ENCODE measurements at places on chromosomes 3 and 15.
A peak's percentile ranks its signal among the peaks of the same experiment; 100 is the strongest.

GRCh38 chr15:50209809-50210208 is 27.8 kb downstream of the SLC27A2 start:
- DNase-seq = no peak

DNA sequence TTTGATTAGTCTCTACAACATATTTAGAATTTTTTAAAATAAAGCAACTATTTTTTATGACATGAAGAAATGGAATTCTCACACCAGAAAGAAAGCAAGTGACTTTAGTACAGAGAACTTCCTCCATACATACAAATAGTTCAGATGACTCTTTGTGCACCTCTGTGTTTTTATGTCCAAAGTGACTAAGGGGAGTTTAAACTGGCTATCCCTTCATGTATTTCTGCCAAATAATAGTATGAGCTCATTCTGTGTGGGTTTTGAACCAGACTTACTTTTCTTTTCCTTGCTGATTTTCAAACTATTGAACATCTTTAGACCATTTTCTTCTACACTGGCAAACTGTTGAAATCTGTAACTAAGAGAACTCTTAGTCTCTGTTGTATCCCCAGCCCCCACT is 196.3 kb downstream of the EPHA3 start:
- no peak for DNase-seq

- peak; percentile 20 for DNase-seq
Measured at GRCh38 chr3:11774296-11774877, 72.3 kb downstream of the TAMM41 start.

DNA sequence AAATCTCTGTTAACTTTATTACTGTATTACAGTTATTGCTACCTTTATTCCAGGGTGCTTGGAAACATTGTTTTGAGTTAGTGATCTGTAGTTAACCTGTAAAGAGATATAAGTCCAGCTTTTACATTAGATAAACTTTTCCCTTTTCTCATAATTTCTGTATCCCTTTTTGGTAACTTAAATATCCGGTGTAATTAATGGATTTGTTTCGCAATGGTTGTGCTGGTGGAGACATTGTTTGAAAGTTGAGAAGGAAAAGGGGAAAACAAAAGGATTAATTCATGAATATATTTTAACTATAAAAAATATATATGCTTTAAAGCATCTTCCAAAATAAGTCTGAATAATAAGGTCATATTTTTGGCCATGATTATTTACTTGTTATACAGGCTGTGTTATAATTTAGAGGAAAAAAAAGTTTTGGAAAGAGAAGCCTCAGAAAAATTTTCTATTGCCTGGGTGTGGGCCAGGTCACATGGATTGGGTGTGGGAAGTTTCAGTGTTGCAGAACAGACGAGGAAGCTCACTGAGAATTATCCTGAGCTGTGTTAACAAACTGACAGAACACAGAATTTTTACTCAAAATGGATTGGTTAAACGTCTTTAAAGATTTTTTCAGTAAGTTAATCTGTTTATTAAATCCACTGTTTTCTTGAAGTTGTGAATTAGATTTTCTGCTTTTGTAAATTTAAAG is 27.7 kb upstream of the IL20RB start:
- DNase-seq = no peak

- no peak for DNase-seq
Measured at GRCh38 chr15:41411031-41411430, 5.9 kb upstream of the RTF1 start.

GRCh38 chr3:116285781-116286421 is 159.4 kb downstream of the LSAMP start:
- no peak for DNase-seq

DNA sequence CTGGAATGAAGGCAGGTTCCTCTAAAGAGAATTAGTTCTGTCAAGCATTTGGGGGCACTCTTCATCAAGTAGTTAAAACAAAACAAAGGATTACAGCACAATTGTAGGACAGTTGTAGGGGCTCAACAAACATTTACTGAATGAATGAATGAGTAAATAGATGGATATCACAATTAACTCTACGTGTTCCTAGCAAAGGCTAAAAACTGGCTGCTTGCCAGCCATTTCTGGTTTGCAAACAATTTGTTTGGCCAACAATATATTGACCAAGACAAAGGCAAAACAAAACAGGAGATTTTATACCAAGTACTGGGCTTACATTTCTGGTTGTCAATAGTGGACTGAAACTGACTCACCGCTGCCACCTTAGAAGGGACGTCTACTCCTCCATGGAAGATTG is 116.8 kb downstream of the ZNF280D start:
- no peak for DNase-seq

DNA sequence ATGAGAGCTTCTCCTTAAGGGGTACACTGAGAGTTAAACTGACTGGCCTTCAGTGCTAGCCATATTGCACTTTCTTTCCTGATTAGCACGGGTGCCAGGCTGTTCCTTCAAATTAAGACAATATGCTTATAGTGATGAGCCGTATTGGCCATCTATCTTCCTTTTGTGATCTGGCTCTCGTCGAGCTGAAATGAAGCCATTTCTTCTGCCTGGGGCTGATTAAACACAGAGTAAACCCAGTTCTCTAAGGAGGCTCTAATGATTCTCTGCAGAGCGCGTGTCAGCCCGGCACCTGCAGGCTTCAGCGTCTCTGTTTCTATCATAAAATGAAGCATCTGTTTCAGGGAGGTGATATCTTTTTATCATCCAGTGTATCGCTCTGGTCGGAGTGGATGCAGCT is 107.5 kb upstream of the NR2F2 start:
- no peak for DNase-seq

- DNase-seq = no peak
Measured at GRCh38 chr3:171458864-171459136, 1.4 kb downstream of the TNIK start.

All from common myeloid progenitor, CD34-positive (primary cell).